ENCODE measurements at places on chromosomes 2 and 18.

DNA sequence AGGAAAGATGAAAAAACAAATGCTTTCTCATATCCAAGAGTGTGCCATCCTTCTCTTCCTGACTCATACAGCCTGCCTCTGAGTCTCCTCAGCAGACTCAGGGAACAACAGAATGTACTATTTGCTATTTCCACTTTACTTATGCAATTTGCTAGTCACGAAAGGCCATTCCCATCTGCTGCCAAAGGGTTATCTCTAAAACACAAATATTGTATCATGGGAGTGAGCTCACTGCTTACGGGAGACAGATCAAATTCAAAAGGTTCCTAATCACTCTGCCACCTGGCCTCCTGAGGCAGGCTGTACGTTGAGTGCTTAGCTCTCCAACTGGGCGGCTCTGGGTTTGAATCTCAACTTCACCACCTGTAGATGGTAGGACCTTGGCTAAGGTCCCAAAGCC lies 92.0 kb downstream of the GAREM1 start:
- DNase-seq, result no peak

GRCh38 chr2:181104512-181105115 lies 124.2 kb downstream of the UBE2E3 start:
- DNase-seq, result peak; percentile 47

DNA sequence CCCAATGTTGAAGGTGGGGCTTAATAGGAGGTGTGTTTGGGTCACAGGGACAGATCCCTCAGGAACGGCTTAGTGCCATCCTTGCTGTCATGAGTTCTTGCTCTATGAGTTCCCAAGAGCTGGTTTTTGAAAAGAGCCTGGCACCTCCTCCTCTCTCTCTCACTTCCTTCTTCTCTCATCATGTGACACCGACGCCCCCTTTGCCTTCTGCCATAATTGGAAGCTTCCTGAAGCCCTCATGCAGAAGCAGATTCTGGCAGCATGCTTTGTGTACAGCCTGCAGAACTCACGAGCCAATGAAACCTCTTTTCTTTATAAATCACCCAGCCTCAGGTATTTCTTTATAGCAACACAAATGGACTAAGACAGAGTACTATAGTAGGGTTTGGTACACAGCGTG lies 100.4 kb upstream of the SH3BP4 start:
- DNase-seq, result no peak

DNA sequence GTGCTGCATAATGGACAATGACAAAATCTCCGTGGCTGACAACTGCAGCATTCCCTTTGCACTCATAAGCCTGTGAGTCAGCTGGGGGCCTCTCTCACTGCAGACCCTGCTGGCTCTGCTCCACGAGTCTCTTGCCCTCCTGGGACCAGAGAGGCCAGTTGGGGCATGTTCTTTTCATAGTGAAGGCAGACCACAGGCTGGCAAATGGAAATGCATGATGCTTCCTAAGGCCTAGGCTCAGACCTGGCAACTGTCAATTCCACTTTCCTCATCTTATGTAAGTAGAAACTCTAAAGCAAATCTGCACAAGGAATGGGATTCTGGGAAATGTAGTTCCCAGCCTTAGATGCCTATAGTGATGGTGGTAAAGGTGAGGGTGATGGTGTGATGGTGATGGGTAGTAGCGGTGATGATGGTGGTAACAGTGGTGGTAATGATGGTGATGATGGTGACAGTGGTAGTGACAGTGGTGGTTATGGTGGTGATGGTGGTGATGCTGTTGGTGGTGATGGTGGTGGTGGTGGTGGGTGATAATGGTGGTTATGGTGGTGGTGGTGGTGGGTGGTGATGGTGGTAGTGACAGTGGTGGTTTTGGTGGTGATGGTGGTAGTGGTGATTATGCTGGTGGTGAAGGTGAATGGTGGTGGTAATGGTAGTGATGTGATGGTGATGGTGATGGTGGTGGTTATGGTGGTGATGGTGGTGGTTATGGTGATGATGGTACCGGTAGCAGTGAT lies 185.8 kb upstream of the ARL4C start:
- no peak for DNase-seq

DNA sequence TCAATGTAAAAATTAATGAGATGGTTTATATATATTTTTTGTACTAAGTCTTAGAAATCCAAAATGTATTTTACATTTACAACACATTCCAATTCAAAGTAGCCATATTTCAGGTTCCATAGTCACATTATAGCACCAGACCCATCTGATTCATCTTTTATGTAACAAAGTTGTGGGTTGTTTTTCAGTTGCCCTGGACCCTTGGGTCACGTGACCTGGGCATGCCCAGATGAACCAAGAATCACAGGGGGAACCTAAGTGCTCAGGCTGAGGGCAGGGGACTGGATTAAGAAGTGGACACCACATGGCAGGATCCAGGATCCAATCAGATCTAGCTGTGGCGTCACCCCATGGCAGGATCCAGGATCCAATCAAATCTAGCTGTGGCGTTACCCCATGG lies 44.9 kb upstream of the NDUFV2 start:
- no peak for DNase-seq

Data from kidney glomerular epithelial cell (primary cell).